ENCODE measurements at places on chromosomes 4 and X.
A peak's percentile ranks its signal among the peaks of the same experiment; 100 is the strongest.

GRCh38 chrX:47078129-47079043 is at the start of gene RGN:
TSS of gene RGN (plus strand) at chrX:47078443. CDS start at chrX:47081145, 2,702 bp downstream.
- peak; percentile 54 for DNase-seq

DNA sequence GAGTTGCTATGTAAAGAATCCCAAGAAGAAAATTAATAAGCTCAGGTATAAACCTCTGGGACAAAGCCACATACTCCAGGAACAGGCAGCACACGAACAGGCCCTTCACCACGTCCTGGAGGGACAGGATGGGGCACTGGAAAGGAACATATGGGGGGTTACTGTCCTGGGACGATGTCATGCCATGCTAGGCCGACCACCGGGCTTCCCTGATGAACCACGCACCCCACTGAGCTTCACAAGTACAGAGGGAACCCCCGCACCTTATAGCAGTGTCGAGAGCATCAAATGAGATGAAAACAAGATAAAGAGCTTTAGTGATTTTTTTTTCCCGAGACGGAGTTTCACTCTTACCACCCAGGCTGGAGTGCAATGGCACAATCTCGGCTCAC is 19.1 kb downstream of the NOP14 start:
- DNase-seq: no peak

DNA sequence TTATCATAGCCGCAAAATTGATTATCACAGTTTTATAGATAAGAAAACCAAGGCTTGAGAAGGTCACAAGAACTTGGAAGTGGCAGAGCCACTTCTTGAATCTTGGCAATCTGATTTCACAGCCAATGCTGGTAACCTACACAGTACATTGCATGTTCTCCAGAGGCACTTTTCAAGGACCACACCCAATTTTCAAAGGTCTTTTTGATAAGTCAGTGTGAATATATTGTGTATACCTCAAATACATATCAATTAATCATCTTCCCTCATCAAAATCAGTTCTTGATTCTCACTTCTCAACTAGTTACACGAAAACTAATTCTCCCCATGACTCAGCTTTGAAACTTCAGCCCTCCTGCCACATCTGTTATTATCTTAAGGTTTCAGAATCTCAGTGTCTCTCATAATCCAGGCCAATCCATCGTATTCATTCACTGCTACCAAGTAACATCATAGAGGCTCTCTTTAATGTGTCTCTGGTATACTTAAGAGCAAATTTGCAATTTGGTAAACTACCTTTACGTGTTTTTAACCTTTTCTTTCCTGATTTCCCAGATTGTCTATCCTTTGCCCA is 16.8 kb downstream of the CAMK2D start:
- DNase-seq: no peak

DNA sequence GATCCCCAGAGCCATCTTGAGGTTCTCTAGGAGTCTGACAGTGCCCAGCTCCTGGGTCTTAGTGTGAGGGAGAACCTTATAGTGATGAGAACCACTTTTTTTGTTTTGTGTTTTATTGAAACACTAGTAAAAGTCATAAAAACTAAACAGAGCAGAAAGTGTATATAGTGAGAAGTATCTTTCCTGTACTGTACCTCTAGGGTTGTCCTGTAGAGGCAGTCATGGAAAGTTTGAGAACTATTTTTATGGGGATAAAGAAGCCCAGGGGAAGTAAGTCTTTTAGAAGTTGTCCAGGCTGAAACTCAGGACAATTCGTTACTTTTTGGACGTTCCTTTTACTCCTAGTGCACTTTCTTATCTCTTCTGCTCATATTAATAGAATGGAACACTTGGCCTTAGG is 40.9 kb downstream of the ADH5 start:
- DNase-seq: no peak

GRCh38 chr4:14918336-14918735 is 83.9 kb upstream of the CPEB2 start:
- DNase-seq: no peak

- peak; percentile 44 for DNase-seq
These were observed 113.6 kb downstream of the NFKB1 start for GRCh38 chr4:102614801-102615200.

- DNase-seq: no peak
These were observed 6.3 kb upstream of the ADGRA3 start for GRCh38 chr4:22522206-22522605.

DNA sequence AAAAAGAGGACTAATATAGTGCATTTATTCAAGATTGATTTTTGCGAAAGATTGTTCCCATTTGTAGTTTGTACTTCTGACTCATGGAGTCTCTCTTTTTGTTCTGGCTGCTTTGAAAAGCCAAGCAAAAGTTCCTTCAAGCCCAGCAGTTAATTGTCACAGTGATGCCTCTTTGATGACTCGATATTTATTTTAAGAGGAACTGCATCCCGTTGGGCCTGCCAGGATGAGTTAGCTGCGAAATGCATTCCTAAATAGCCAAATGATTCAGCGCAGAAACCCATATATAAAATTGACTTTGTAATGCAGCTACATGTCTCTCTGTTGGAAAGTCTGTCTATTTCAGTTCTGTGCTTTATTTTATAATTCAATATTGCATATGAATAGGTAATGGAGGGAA is 295.1 kb downstream of the GBA3 start:
- no peak for DNase-seq

DNA sequence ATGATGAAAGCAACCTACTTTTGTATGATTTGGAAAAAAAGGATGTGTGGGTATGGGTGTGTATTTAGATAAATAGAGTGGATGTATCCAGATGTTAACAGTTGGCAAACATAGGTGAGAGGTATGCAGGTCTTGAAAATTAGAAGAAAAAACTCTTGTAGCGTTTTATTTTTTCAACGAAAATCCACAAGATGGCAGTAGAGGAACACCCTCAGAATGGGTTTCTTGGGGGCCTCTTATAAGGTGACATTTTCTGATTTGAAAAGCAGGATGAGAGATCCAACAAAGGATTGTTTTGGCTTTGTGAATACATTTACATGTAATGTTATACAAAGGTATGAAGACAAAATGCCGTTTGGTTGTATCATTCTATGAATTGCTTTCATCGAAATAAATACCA is 68.3 kb downstream of the FMR1NB start:
- peak; percentile 61 for DNase-seq

DNA sequence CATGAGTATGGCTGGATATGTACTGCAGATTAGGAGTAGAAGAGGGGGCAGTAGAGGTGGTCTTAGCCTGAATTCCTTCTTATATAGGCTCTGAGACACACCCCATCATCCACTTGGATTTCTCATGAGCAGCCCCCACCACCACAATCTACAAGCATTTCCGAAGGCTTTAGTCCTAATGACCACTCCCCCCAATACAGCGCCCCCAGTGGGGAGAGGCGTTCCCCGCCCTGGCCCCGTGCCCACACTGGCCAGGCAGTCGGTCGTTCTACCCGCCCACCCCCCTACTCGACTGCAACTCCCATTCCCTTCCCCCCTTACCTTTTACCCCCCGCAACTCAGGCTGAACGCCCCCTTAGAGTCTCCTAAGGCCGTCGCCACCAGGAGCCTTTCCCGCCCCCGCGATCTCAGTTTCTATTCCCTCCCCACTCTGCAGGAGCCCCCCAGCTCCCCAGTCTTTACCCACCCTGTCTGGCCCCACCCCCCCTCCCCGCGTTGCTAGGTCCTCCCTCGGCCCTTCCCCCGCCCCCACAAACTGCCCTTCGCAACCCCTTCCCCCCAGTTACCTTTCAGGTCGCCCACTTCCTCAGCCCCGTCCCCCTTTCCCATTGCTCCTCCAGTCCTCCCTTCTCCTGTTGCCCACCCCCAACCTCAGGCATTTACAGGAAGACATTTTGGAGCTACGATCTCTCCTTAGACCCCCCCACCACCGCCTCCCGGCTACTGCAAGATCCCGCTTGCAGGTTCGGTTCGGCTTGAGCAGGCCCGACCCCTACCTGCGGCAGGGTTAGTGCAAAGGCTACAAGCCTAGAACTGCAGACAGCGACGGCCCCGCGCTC is 468 bp downstream of the ZMYM3 start:
- peak; percentile 56 for DNase-seq

DNA sequence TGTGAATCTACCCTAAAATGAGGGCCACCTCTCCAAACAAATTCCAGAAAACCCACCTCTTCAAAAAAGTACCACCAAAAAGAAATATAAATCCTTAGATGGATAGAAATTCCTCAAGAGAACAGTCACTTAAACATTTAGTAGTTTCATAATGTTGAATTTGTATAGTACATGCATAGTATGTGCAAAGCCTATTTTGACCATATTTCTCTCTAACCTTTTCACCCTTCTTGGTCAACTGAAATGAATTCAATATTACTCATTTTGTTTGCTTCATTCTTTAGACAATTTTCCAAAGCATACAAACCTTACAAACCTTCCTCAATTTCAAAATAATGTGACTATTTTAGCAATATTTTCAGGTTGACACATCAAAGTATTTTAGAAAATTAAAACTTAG is 4.1 kb downstream of the RHOXF1 start:
- DNase-seq: no peak

DNA sequence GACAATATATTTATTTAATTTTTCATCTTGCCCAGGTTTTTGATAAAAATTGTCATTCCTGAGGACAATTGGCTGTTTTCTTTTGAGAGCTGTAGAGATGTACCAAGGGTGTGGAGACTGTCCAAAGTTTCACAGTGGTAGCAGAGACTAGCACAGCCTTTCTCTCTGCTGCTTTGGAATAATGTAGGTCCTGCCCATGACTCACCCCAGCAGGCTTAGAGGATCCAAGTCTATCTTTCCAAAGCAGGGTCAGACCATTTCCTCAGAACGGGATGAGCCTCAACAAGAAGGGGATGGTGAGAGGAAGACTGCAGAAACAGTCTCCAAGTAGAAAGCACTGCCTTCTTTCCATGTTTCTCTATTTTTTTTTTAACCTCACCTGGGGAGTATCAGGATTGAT is 131.5 kb upstream of the RPL34 start:
- no peak for DNase-seq

DNA sequence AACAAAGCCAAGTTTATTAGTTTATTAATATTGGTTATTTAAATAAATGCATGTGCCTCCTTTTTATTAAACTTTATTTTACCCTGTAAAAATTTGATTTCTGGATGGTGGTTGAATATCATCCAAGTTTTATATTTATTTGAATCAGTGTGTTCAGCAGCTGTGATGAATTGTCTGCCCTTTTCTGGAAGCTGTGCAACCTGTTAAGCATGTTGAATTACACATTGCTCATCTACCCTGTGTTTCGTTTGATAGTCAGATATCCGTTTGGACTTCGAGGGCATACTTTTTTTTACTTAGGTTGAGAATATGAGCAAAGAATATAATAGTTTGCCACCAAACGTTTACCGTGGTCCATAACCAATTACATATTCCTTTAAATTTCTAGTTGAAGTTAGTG is 95.8 kb upstream of the TENM3 start:
- DNase-seq: no peak

GRCh38 chrX:135307171-135307570 is 2.1 kb upstream of the ETDC start:
- no peak for DNase-seq

GRCh38 chrX:5474282-5474681 is 754.4 kb downstream of the NLGN4X start:
- no peak for DNase-seq

DNA sequence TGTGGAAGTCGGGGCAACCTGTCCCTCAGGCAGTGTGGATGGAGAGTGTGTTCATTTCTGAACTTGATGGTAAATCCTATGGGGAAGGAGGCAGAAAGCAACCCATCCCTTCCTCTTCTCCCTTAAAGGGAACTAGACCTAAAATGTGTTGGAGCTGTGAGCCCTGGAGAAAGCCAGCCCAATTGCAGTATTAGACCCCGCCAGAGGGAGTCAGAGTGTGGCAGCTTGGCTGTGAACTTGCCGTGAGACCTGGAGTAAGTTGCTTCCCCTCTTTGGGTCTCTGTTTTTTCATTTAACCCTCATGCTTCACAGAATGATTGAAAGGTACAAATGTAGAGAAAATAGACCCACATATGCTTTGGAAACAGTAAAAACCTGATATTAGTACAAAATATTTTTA is 108.7 kb upstream of the PAK3 start:
- DNase-seq: no peak

- no peak for DNase-seq
These were observed 455.1 kb upstream of the CTSO start for GRCh38 chr4:156408749-156409148.

- DNase-seq: no peak
These were observed 771 bp upstream of the RBPJ start for GRCh38 chr4:26319949-26320537.

GRCh38 chr4:55216863-55217635 is 91.7 kb upstream of the KDR start:
- no peak for DNase-seq

DNA sequence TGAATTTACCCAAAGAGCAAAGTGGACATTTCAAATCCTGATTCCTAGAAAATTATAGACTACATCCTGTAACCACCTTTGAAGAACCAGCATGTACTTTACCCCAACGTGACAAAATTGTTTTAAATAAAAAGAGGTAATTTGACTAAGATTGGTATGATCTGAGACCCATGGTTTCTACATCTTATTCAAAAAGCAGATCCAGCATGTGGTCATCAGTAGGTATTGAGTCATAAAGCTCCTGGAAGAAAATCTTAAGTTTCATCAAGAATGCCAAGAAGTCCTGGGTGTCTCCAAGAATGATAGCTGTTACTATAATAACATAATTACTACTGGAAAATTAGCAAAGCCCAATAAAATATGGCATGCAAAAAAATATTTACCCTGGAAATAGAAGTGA is 61.8 kb downstream of the NFKB1 start:
- DNase-seq: no peak

Data from ELF-1 (cell line).